ENCODE measurements at places on chromosomes 1 and 21. TPM values are rescaled to one million over a fixed set of nuclear protein-coding genes. Genes with fewer than 3 reads are reported as not detected.

The ST6GALNAC3 gene
- 5.6 TPM for total RNA-seq

The LCE5A gene
- not detected for total RNA-seq

The CDK18 gene
- 31.6 TPM for total RNA-seq

- H3K4me3 ChIP-seq, result no peak overlapping the region
- no peak for DNase-seq
- H3K27me3 ChIP-seq, result no peaks in the 10 kb centered on the region
- no peaks in the 10 kb centered on the region for H3K4me1 ChIP-seq
These were observed 180.1 kb upstream of the ESRRG start for GRCh38 chr1:216903382-216903740.

- no peak overlapping the region for H3K27ac ChIP-seq
- no peaks in the 10 kb centered on the region for H3K36me3 ChIP-seq
- DNase-seq, result no peak
- no peaks in the 10 kb centered on the region for H3K27me3 ChIP-seq
- H3K4me3 ChIP-seq, result no peak overlapping the region
These were observed 56.1 kb upstream of the SH3GLB1 start for GRCh38 chr1:86648255-86648654.
